Fibroblast of villous mesenchyme (primary cell): ENCODE measurements at places on chromosomes 11 and 22. TPM values are rescaled to one million over a fixed set of nuclear protein-coding genes. Genes with fewer than 3 reads are reported as not detected.

Gene PRG3
- not detected in 2 replicates for total RNA-seq

Gene DGAT2
- total RNA-seq, result 0.32 and 0.43 TPM in 2 replicates

- DNase-seq, result no peak
These were observed 7.1 kb upstream of the HMGXB4 start for GRCh38 chr22:35250156-35250555.

GRCh38 chr22:44975427-44976262 is 34.2 kb downstream of the PHF21B start:
- peak; percentile 86 for DNase-seq

- DNase-seq, result no peak
These were observed at the start of gene MGAT3 for GRCh38 chr22:39456522-39457197. Gene MGAT3 (plus strand): TSS chr22:39457012. CDS start chr22:39487348, 30,336 bp downstream.

DNA sequence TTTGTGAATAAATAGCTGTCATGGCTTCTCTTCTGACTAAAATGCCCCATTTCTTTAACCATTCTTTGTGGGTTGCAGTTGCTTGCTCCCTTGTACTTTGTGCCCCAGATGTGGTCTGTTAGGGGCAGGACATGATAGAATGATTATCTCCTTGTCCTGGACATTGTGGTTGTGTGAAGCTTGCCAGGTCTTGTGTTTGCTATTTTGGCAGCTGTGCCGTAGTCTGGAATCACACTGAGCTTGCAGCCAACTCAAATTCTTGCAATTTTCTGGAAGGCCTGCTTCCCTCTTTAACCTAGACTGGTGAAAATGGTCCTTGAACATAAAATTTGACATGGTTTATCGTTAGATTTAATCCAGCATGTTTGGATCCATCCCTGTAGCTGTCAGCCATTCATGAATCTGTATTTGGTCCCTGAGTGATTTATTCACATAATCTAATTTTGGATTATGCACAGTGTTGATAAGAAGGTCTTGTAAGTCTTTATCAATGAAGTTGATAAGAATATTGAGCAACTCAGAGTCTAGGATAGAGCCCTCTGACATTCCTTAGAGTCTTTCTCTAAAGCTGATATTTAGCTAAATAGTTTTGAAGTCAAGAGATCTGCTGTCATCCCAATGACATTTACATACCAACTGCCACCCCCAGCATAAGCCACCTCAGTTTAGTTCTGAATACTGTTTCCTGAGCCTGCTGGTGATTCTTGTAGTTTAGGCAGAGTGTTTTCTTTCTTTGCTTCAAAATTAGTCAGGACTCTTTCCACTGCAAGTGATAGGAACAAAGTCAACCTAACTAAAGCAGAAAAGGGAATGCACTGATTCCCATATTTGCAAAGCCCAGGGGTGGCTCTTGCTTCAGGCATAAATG is 9.8 kb downstream of the SPON1 start:
- peak; percentile 14 for DNase-seq
